Stimulated activated effector memory CD8-positive, alpha-beta T cell treated with anti-CD3 and anti-CD28 coated beads, Interleukin-12 subunit alpha, Interleukin-12 subunit beta, amount 100 ng/mL, for 72 hours (primary cell): ENCODE measurements at places on chromosomes 3 and 15.

- DNase-seq: no peak
These were observed 361.0 kb downstream of the FHIT start for GRCh38 chr3:60890226-60890625.

- no peak for DNase-seq
These were observed 1205.5 kb downstream of the ROBO1 start for GRCh38 chr3:78562328-78562727.

DNA sequence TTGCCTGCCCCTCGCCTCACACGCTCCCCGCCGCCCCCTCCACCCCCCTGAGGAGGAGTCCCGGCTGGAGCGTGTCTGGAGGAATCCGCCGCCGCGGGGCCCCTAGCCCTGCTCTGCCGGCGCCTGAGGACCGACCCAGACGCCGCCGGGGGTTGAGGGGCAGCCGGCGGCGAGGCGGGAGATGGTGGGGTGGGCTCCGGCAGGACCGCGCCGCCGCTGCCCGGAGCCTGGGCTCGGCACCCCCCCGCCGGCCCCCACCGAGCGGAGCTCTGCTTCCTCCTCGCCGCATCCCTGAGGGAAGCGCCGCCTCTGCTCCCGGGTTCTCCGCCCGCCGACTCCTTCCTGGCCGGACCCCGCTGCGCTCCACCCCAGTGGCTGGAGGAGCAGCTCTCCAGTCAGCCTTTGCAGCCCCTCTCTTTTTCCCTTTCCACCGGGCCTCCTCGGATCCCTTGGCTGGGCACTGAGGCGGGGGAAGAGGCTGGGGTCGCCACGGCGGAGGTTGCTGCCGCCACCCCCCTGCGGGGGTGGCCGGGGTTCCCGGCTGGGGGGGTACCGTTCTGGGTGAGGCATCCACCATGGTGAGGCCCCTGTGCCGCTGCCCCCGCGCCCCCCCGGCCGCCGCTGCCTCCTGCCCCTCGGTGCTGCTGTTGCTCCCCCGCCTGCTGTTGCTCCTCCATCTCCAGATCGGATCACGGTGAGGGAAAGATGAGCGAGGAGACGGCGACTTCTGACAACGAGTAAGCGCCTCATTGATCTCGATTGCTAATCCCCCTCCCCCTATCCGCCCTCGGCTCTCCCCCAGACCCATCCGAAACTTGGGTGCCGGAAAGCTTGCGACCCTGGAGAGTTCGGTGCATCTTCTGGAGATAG is at the start of gene SPRED1:
Gene SPRED1, plus strand, starts transcription at position 356 of the 870 bp plus-strand sequence. Its CDS starts 350 bp downstream, at position 706.
- peak; percentile 9 for DNase-seq

DNA sequence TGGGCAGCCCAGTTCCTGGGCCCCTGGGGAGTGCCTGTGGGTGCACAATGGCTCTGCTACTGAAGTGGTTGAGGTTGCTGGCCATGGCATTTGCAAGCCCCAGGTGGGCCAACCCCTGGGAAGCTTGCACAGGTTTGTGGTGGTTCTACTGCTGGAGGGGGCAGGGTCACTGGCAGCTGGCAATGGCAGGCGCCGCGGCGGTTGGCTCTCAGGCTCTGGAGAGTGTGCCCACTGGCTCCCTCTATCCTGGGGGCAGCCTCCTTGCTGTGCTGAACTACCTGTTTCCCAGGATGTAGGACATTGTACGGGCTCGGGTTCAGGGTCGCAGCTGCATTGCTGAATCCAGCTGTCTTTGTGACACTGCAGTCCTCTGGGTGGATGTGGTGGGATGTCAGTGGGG is 180.2 kb upstream of the HES1 start:
- DNase-seq: no peak

- DNase-seq: peak; percentile 75
These were observed 68.4 kb upstream of the TNFAIP8L3 start for GRCh38 chr15:51162865-51163762.

DNA sequence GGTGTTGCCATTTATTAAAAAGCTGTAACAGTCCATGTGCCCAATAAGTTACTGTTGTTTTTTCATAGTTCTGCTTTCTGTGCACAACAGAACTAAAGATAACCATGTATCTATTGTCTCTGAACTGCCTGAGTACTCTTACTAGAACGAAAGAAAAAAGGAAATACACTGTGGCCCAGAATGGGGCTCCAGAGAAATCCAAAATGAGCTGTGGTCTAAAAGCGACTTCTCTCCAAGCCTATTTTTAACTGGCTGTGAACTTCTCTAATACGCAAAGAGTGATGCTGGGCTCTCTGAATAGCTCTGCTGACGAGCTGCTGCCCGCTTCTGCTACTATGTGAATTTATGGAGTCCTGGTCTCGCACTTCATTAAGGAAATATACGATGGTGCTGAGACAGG is 56.2 kb upstream of the LPP start:
- DNase-seq: no peak

DNA sequence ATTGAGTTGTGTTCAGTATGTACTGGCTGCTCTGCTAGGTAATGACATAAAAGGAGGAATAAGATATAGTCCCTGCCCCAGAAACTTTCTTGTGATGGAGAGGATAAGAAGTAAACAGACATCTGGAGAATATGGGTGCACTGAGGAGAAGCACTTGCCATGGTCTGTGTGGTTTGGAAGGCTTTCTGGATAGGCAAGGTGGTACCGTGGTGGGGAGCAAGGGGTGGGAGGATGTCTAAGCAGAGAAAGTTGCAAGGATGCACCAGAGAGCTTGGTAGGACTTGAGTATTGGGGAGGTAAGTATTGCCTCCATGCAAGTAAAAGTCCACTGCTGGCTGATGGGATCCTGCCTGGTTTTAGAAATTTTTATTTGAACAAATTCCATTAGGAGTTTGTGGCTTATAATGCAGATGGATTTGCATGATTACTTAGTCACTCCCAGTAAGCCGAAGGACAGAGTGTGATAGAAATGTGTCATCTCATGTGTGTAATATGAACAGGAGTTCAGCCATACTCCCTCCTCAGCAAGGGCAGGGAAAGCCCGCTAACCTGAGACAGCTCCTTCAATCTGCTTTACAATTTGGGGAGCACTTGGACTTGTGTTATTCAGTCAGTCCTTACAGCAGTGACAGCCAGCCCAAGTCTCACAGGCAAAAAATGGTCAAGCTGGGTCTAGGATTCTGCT is 53.6 kb downstream of the CLSTN2 start:
- no peak for DNase-seq

GRCh38 chr3:18445401-18446148 is 20.4 kb upstream of the SATB1 start:
- DNase-seq: peak; percentile 44

- no peak for DNase-seq
These were observed 791.6 kb upstream of the ARRDC4 start for GRCh38 chr15:97168704-97169475.

- no peak for DNase-seq
These were observed 31.1 kb upstream of the INSYN1 start for GRCh38 chr15:73784291-73784690.

- DNase-seq: no peak
These were observed 70.3 kb downstream of the SENP2 start for GRCh38 chr3:185656321-185656840.

DNA sequence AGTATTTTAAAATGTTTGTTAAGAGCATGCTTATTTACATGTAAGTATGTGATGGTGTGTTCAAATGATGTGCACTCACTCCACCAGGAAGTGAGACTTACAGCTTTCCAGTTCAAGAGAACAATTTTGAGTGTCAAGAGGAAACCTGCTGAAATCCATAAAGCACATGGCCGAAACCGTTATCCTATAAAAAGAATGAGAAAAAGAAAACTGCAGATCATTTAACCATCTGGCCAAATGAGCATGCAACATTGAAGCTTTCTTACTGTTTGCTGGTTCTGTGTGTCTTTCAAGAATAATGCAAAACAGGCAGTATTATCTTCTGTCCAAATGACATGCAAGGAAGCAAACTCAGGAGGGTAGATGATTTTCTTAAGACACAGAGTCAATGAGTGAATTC is 26.3 kb downstream of the GABRR3 start:
- DNase-seq: no peak

- no peak for DNase-seq
These were observed 18.1 kb upstream of the ALDH1A3 start for GRCh38 chr15:100861511-100861991.

DNA sequence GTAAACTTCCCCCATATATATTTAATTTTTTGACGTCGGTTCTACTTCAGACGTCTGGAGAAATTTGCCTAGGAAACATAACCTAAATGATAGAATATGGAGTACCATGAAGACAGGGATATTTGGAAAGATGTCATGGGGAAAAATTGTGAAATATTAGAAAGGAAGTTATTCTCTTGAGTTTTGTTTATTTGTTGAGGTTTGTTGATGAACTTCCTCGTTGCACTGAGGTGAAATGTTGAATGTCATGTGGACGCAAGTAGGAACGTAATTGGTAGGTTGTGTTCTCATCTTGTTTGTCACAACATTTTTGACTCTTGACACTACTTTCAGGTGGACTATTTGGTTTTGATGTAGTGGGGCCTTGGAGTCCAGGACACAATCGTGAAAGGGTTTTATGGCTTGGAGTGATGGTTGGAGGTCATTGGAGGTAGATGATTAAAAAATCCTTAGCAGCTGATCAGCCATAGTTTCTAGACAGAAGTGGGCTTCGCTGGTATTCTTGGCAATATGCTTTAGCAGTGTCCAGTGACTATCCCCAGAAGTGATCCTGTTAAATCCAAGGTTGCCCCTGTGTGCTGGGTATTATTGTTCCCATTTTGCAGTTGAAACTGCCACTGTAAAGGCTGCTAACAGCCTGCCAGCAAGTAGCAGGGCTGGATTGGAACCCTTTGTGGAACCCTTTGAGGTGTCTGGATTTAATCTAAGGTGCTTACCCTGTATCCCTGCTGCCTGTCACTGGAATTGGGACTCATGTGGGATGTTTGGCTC is 1.5 kb downstream of the ABHD5 start:
- DNase-seq: no peak

GRCh38 chr3:32951410-32951811 is at the start of gene CCR4:
TSS of gene CCR4 (plus strand) at chr3:32951644. CDS start at chr3:32953423, 1,779 bp downstream.
- peak; percentile 11 for DNase-seq

DNA sequence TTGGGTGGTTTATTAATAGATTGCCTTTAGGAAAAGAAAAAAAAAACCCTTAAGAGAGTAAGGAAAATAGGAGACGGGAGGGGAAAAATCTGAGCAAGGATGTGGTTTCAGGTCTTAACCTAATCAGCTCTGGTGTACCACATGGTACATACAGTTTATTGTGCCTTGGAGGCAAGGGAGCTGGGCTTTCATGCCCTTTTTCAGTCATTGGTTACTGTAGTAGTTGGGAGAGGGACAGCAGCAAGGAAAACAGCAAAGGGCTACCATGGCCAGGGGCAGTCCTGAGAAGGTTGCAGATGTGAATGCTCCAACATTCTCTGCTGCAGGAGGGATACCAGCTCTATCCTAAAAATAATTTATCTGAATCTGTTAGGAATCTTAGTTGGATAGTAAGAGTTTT is 5.9 kb downstream of the CMC1 start:
- no peak for DNase-seq

DNA sequence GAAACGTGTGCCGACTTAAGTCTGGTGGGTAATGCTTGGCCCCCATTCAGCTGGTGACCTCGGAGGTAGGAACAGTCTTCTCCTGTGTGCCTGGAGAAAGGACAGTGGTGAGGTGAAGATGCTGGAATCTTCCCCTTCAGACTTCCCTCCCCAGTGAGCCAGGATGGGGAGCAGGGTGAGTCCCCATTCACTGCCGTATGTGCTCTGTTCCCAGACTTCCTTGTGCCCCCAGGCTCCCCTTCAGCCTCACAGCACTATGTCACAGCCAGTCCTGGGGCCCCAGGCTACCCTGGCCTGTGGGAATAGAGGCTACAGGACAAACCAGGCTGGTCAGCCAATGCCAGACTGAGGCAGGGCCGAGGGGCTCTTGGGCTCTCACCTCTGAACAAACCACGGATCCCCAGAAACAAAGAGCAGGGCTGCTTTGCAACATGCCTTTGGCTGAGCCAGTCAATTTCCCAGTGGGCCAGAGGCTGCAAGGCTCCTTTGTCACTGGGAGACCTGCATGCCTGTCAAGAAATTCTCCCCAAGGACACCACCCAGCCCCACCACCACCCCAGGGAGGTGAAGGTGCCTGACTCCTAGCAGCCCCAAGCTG is 31.8 kb upstream of the HHATL start:
- no peak for DNase-seq

DNA sequence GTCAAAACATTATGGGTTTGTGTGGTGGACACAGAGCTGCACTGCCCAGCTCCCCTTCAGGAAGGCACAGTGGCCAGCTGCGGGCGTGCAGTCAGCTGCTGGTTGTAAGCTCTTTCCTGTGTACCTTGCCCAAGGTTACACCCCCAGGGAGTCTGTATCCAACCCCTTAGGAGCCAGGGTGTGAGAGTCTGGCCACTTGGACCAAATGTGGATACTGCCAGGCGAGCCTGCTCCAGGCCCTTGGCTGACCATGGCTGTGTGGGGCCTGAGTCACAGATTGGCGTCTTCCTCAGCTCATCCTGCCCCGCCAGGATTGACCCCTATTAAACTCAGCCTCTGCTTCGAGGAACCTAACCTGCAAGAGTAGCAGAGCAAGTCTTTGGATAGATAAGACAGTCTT is 56.9 kb downstream of the ABHD5 start:
- DNase-seq: no peak

DNA sequence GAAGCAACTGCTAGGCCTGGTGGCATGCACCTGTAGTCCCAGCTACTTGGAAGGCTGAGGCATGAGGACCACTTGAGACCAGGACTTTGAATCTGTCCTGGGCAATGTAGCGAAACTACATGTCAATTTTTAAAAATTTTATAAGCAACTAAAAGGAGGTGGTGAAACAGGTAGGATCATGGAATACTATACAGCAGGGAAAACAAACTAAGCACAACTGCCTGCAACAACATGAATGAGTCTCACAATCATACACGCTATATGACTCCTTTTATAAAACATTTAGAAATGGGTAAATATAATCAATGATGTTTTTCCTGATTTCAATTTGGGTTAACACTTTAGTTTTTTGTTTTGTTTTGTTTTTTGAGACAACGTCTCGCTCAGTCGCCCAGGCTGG is 29.5 kb upstream of the CNBP start:
- no peak for DNase-seq

GRCh38 chr3:6771171-6771570 is 89.7 kb upstream of the GRM7 start:
- no peak for DNase-seq

DNA sequence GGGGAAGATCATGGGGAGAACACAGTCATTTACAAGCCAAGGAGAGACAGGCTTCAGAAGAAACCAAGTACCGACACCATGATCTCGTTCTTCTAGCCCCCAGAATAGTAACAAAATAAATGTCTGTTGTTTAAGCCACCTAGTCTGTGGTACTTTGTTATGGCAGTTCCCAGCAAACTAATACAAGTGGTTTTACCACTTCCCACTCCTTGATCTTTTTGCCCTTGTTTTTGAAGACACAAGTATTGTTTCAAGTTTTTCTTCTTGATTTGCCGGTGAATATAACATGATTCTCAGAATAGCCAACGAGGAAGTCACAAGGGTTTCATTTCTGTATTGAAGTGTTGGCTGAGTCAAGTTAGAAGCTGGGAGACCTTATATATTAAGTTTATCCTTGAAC is 220.3 kb downstream of the SOX2 start:
- DNase-seq: no peak

- DNase-seq: no peak
These were observed 9.3 kb upstream of the ST8SIA2 start for GRCh38 chr15:92384381-92384780.

GRCh38 chr3:135929670-135930069 is 35.9 kb upstream of the PPP2R3A start:
- no peak for DNase-seq
